Renal pelvis (tissue), 12 donors: ENCODE measurements at places on chromosomes 16 and 17. TPM values are rescaled to one million over a fixed set of nuclear protein-coding genes. Genes with fewer than 3 reads are reported as not detected.

GRCh38 chr17:30210901-30211300, 24.6 kb downstream of the SLC6A4 start:
- no peak for DNase-seq

The KAT8 gene
- 75.9 TPM for polyA plus RNA-seq

The UNC13D gene
- polyA plus RNA-seq: 6.3 TPM

The OR3A3 gene
- polyA plus RNA-seq: 0.03 TPM

The C1QL1 gene
- polyA plus RNA-seq: 3.2 TPM

DNA sequence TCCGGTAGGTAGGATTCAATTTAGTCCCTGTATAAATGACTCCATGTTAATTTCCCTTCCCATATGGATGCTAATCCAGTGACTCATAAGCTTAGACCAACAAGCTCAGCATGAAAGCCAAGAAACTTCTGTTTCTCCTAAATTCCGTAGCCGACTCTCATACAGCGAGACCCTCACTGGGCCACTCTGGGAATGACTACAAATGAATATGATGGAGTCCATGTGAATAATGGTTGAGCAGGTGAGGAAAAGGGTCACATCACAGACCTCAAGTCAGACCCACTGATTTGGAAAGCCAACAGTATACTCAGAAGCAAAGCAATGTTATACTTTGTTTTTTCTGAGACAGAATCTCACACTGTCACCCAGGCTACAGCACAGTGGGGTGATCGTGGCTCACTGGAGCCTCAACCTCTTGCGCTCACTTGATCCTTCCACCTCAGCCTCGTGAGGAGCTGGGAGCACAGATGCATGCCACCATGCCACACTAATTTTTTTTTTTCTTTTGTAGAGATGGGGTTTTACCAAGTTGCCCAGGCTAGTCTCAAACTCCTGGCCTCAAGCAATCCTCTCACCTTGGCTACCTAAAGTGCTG, 14.6 kb downstream of the RSL1D1 start:
- DNase-seq: no peak

GRCh38 chr17:77492446-77493237, 351.9 kb downstream of the SEC14L1 start:
- DNase-seq: no peak

GRCh38 chr17:50108556-50108955, 13.4 kb downstream of the PDK2 start:
- no peak for DNase-seq

DNA sequence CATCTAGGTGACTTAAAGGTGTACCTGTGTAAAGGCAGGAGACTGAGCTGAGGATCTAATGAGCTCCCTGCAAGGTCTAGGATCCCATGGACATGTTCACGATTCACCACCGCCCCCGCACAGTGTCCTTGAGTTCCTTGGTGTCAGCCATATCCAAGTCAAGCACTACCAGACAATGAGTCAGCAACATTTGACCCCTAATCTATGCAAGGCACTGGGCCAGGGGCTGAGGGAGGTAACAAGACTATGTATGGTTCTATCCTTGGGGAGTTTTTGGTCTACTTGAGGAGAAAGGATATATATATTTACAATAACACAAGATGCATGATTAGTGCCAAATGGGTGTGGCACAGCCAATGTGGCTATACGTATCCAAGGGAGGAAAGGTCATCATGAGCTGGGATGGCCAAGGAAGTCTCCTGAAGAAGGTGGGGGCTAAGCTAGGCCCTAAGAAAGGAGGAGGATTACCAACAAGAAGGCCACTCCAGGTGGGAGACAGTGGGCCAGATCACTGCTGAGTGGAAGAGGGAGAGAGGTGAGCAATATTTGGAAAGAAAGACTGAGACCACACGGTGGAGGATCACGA, 35.0 kb downstream of the ITGB3 start:
- no peak for DNase-seq

The ADCY7 gene
- polyA plus RNA-seq: 8.2 TPM

DNA sequence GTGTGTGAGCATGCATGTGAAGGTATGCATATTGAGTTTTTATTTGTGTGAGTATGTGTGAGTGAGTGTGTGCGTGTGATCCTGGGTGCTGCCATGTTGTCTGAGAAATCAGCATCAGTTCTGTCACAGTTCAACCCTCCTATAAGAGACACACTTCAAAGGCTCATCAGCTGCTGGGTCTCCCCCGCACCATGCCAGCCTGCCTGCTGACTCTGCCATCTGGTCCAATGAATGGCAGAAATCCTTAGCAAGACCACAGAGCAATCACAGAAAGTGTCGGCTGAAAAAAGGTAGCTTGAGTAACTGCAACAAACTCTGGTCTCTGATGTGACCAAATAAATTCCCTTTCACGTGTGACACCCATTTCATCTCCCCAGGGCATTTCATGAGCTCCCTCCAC, 381.8 kb upstream of the MAF start:
- peak; percentile 16 for DNase-seq

DNA sequence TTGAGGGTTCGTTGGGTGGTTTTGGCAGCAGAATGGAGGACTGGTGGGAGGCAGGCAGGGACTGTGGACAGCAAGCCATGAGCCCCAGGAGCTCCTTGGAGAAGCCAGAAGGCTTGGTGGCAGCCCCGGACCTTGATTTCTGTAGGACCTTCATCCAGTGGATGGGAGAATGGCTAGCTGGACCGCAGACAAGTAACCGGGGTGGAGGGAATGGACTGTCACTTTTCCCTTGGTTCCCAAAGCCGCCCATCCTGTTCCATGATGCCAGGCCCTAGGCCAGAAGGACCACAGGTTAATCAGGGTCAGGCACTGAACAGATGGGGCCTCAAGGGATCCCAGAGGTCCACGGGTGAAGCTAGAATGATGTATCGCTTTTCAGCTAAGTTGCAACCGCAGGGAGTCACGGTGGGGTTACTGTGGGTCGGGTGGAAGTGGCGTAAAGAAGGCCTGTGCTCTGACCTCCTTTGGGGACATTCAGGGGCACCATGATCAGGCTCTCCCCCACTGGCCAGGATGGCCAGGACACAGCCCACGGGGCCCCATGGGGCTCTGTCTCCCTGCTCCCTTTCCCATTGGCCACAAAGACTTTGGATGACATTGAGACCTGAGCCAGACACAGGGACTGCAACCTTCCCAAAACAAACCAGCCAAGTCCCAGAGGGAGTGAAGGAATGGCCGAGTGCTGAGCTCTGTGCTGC, 66.9 kb upstream of the MRTFB start:
- DNase-seq: no peak

The NUBP2 gene
- 60.8 TPM for polyA plus RNA-seq

GRCh38 chr16:29651774-29652349, 11.2 kb upstream of the SPN start:
- DNase-seq: no peak

GRCh38 chr17:56319531-56319930, 166.3 kb downstream of the ANKFN1 start:
- peak; percentile 54 for DNase-seq

GRCh38 chr17:37698132-37698910, 46.5 kb downstream of the HNF1B start:
- DNase-seq: no peak

DNA sequence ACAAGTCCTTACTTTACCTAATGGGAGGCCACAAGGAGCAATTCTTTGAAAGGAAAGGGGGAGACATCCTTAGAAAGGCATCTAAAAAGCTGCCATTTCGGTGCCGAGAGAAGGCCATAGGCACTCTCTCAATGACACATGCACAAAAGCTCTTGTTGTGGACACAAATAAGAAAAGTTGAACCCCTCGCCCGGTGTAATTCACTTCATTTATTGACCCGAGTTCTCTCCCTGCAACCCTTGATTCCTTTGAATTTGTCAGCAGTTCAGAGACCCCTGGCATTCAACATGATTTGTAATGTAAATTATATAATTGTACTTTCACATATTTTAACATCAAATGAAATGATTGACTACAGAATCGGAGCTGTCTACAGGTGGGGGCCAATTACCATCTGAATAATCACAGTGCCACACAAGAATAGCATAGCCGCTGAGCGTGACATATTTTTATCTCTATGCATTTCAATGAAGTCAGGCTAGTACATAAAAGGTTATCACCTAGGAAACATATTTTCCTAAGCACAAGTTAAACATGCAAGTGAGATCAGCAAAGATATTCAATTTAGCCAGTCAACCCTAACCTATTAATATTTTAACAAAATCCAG, 66.7 kb downstream of the IRX6 start:
- DNase-seq: no peak

The WFIKKN1 gene
- polyA plus RNA-seq: 2.3 TPM

DNA sequence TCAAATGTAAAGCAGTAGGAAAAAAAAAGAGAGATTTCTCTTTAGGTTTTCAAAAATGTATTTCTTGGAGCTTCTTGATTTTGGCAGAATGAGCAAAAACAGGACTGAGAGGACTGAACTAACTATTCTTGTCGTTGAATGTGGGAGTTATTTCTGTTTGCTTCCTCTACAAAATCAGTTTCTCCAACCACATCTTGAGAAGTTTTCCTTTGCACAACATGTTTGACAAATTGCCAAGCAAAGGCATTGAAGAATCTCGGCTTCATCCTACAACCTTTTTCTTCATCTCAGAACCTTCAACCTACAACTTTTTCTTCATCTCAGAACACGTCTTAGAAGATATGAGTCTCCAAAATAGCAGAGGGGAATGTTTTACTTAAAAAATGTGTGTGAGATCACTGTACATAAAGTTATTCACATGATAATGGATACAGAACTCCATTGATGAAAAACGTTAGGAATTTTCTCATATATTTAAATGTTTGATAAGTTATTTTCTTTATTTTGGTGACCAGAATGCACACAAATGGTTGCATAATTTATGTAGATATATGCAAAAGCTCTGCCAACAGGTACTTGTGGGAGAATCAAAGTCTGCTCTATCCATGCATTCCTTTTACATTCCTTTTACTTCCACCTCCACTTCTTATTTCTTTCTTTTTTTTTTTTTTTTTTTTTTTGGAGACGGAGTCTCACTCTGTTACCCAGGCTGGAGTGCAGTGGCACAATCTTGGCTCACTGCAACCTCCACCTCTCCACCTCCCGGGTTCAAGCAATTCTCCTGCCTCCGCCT, 370.0 kb downstream of the KCNJ2 start:
- DNase-seq: no peak

The SHISA6 gene
- polyA plus RNA-seq: 1.7 TPM

- no peak for DNase-seq
Measured at GRCh38 chr16:27404163-27404823, 2.3 kb downstream of the IL21R start.

DNA sequence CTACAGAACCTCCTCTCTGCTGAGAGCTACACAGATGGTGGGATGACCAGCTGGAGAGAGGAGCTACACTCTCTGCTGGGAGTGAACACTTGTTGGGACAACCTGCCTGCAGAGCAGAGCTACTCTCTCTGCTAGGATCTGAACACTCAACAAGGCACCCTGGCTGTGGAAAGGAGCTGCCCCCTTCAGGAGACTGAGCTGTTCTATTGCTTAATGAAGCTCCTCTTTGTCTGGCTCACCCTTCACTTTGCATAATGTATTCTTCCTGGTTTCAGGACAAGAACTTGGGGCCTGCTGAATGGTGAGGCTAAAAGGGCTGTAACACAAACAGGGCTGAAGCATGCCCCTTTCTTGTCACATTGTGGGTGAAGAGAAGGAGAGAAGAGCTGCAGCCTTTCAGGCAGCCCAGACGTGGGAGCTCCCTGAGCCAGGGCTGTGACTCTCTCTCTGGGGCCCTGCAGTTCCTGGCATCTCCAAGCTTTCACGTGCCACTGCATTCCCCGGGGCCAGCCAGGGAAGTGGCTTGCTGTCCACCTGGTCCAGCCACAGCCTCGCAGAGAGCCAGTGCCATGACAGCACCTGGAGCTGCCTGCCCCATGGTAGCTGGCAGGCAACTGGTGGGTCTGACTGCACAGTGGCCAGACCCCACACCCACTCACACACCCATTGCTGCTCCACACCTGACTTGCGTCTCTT, 272.8 kb upstream of the KCNJ16 start:
- no peak for DNase-seq

DNA sequence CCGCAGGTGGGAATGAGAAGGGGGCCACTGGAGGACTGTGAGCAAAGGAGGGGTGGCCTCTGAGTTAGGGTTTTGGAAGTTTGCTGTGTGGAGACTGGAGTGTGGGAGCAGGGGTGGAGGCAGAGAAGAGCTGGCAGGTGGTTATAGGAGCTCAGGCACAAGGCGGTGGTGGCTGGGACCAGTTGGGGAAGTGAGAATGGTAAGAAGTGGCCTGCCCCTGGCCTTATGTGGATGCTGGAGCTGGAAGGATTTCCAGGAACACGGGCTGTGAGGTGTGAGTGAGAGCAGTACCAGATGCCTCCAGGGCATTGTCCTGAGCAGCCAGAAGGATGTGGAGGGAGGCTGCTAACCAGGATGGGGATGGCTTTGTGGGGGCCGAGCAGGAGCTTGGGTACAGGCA, 277.2 kb downstream of the SNX29 start:
- no peak for DNase-seq

DNA sequence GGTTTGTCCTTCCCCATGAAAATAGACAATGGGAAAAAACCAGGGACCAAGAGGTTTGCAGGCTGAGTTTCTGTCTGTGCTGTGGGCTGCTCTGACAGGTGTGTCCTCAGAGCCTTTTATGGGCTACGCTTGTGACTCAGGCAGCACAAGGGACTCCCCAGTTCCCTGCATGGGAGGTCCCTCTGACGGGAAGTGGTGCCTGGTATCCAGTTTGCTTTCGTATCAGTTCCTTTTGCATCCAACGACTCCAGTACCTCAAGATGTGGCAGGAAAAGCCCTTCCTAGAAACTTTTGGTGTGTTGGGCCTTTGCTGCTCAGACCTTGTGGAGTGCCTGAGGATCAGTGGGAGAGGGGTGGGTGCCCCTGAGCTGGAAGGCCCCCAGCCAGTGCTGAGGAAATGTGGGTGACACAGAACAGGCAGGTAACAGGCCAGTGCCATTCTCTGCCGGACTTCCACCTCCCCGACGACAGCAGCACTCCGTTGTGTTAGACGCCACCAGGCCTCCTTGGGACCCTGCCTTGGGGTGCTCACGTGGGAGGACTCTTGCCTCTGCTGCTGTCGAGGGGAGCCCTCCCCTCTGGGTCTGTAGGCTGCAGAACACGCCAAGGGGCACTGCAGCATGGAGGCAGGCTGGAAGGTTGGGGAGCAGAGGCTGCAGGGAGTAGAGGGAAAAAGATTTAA, 38.4 kb upstream of the IRF8 start:
- no peak for DNase-seq

- no peak for DNase-seq
Measured at GRCh38 chr16:69270395-69270794, 40.8 kb upstream of the VPS4A start.

DNA sequence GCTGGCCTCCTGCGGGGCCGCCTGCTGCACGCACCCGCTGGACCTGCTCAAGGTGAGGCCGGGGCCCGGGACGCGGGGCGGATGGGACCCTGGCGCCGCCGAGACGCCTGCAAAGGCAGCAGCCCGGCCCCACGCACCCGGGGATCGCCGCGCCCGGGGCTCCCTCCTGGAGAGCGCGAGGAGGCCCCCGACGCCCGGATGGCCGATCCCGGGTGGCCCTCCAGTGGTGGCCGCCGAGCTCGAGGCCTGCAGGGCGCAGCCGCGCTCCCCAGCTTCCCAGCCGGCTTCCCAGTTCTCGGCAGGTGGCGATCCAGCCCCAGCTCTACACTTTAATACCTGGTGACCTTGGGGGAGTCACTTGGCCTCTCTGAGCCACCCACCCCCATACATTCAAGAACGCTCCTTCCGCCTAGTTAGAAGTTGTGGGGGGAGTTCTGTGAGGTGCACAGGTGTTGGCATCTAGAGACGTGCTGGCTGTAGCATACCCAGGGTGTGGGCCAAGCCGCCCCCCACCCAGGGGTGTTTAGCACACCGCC, 452 bp downstream of the SLC25A10 start:
- DNase-seq: no peak

GRCh38 chr17:43640491-43641252, 21.1 kb downstream of the MEOX1 start:
- DNase-seq: no peak

- no peak for DNase-seq
Measured at GRCh38 chr17:16877099-16877498, 94.8 kb downstream of the TNFRSF13B start.

The SPIRE2 gene
- polyA plus RNA-seq: 17.5 TPM
